ENCODE measurements at places on chromosomes 7 and 10. TPM values are rescaled to one million over a fixed set of nuclear protein-coding genes. Genes with fewer than 3 reads are reported as not detected.

Gene AKR1C4
- not detected for total RNA-seq

Gene MET
- total RNA-seq, result 13.1 TPM

Gene GFRA1
- 5.1 TPM for total RNA-seq

Gene BTBD16
- total RNA-seq, result not detected

Gene EBLN1
- not detected for total RNA-seq

Gene PALD1
- total RNA-seq, result 5.1 TPM

Gene NKX2-3
- total RNA-seq, result not detected

Gene IFIT1B
- total RNA-seq, result not detected

Gene OR2A7
- 0.16 TPM for total RNA-seq

DNA sequence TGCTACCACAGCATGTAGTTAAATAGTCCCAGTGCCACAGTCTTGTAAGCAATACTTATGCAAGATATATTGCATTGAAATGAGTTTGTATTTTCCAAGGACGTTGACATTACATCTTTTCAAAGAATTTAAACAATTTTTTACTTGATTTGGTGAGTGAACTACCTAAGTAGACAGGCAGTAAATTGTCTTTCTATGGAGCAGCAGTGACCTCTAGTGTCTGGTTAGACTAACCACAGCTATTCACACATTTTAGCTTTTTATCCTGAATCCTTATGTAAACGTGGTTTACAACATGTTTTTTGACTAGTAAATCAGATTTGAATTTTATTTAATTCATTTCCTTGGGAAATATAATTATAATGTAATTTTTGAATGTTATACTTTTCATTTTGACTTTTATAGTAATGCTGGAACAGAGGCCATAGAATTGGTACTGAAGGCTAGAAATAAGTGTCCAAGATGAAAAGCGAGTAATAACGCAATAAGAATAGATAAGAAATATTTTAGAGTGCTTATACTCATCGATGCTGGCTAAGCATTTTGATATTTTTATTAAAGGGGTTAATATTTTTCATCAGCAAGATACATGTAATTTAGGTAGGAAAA lies 5.6 kb downstream of the LRRTM3 start:
- H3K27ac ChIP-seq, result no peak overlapping the region
- H3K36me3 ChIP-seq, result no peaks in the 10 kb centered on the region
- no peak overlapping the region for H3K4me3 ChIP-seq

- no peaks in the 10 kb centered on the region for H3K27me3 ChIP-seq
- no peak for DNase-seq
- H3K4me1 ChIP-seq, result no peaks in the 10 kb centered on the region
- H3K27ac ChIP-seq, result no peak overlapping the region
- no peak overlapping the region for H3K4me3 ChIP-seq
- no peaks in the 10 kb centered on the region for H3K36me3 ChIP-seq
Measured at GRCh38 chr7:11633310-11633709, 198.7 kb downstream of the THSD7A start.

- no peak for DNase-seq
- peak overlapping the region; percentile 14 for H3K4me3 ChIP-seq
- peaks cover 10% of the 10 kb centered on the region for H3K4me1 ChIP-seq
- H3K27ac ChIP-seq, result no peak overlapping the region
- no peaks in the 10 kb centered on the region for H3K36me3 ChIP-seq
Measured at GRCh38 chr10:29370097-29371092, 81.5 kb downstream of the LYZL1 start.

GRCh38 chr10:131885391-131886165 lies 15.2 kb upstream of the PPP2R2D start:
- H3K4me1 ChIP-seq, result peaks cover 8% of the 10 kb centered on the region
- H3K27ac ChIP-seq, result no peak overlapping the region
- H3K27me3 ChIP-seq, result peaks cover 36% of the 10 kb centered on the region
- H3K36me3 ChIP-seq, result no peaks in the 10 kb centered on the region
- DNase-seq, result peak; percentile 74
- H3K4me3 ChIP-seq, result no peak overlapping the region

DNA sequence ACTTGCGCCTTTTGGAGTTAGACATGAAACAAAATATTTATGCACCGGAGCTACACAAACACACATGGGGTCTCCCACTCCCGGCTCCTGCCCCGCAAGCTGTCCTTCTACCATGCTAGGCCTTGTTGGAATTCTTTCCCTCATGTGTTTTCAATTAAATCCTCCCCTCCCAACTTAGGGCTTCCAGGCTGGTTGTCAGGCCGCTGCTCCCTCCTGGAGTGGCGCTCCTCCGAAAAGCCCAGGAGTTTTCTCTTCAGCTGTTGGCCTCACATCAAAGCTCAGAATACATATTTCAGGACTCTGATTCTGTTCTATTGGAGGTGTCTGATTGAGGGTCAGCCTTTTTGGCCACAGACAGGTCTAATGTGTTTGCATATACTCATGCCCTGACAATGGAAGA lies 113.3 kb downstream of the FANK1 start:
- H3K4me3 ChIP-seq, result no peak overlapping the region
- DNase-seq, result no peak
- no peak overlapping the region for H3K27ac ChIP-seq
- no peaks in the 10 kb centered on the region for H3K36me3 ChIP-seq
- H3K4me1 ChIP-seq, result no peaks in the 10 kb centered on the region
- H3K27me3 ChIP-seq, result peaks cover 8% of the 10 kb centered on the region

DNA sequence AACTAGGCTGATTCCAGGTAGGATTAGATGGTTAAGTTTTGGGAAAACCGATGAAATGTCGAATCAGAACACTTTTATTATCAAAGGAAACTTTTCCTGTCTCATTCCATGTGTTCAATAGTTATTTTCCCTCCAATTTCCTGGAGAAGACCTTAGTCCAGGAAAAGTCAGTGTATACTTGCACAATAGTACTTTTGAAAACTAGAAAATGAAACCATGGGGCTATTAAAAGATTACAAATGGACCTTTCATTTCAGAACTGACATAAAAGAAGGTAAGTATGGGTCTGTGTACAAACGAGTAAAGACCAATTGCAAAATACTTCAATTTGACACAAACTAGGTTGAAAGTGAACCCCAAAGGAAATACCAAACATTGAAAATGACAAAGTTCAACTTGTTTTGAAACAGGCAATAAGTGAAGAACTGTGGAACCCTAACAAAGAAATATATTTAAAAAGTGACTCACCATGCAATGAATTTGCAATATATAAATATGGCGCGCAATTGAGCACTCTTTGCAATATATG lies 2.1 kb downstream of the AVPI1 start:
- peak overlapping the region; percentile 87 for H3K4me3 ChIP-seq
- peak overlapping the region; percentile 91 for H3K27ac ChIP-seq
- peaks cover 63% of the 10 kb centered on the region for H3K4me1 ChIP-seq
- DNase-seq, result no peak

DNA sequence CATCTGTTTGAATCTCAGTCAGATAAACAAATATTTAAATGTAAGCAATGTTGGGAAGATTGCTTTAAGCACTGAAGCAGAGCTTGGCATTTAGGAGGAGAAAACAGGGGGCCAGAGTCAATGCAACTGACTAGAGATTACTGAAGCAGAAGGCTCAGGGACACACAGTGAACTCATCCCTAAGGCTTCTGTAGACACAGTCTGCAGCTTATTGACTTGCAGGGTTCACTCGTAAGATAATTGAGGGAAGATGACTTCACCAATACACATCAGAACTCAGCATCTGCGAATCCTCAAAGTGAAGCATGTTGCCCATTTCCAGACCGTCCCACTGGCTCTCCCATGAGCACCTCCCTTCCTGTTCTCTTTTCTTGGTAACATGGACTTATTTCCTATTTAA lies 363.4 kb upstream of the PFKP start:
- no peak overlapping the region for H3K27ac ChIP-seq
- H3K27me3 ChIP-seq, result no peaks in the 10 kb centered on the region
- no peak overlapping the region for H3K4me3 ChIP-seq
- H3K36me3 ChIP-seq, result no peaks in the 10 kb centered on the region
- no peaks in the 10 kb centered on the region for H3K4me1 ChIP-seq
- no peak for DNase-seq

- no peaks in the 10 kb centered on the region for H3K36me3 ChIP-seq
- no peak overlapping the region for H3K4me3 ChIP-seq
- DNase-seq, result no peak
- no peaks in the 10 kb centered on the region for H3K27me3 ChIP-seq
- H3K4me1 ChIP-seq, result peaks cover 26% of the 10 kb centered on the region
Measured at GRCh38 chr10:19843487-19843886, 27.3 kb downstream of the PLXDC2 start.

DNA sequence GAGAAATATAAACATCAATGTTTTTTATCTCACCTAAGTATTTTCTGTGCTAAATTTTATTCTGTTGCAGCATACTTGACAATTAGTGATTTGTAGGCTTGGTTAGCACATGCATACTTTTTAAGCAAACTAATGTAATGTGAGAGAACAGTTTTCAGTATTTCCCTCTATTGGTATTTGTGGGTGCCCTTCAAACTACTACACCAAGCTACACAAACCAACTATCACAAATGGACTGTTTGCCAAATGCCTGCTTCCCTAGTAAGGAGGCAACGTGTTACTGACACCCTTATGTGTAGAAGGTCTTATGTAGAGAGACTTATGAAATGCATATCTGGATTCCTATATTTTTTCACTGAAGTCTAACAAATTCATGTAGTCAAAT lies 98.4 kb upstream of the FZD1 start:
- no peaks in the 10 kb centered on the region for H3K36me3 ChIP-seq
- H3K4me1 ChIP-seq, result peaks cover 4% of the 10 kb centered on the region
- no peak for DNase-seq
- no peak overlapping the region for H3K27ac ChIP-seq
- no peaks in the 10 kb centered on the region for H3K27me3 ChIP-seq

DNA sequence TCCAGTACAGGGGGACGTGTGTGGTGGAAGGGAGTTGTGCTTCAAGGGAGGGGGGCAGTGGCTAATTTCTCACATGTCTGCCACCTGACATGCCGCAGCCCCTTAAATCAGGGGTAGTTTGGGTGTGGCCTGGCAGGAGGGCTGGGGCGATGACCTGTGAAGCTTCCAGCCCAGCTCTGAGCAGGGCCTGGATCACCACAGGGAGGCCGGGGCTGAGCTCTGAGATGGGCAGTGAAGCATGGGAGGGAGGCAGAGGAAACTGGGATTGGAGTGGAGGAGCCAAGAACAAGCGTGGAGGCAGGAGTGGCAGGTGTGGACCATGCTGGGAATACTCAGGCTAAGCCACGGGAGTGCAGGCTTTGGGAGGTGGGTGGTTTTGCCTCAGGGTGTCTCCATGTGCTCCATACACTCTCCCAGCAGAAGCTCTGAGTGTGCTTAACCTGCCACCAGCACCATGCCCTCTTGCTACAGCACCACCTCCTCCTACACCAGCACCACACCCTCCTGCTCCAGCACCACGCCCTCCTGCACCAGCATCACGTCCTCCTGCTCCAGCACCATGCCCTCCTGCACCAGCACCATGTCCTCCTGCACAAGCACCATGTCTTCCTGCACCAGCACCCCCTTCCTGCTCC lies 99.3 kb upstream of the SHH start:
- no peak for DNase-seq
- no peak overlapping the region for H3K4me3 ChIP-seq
- peaks cover 19% of the 10 kb centered on the region for H3K27me3 ChIP-seq
- no peaks in the 10 kb centered on the region for H3K4me1 ChIP-seq

DNA sequence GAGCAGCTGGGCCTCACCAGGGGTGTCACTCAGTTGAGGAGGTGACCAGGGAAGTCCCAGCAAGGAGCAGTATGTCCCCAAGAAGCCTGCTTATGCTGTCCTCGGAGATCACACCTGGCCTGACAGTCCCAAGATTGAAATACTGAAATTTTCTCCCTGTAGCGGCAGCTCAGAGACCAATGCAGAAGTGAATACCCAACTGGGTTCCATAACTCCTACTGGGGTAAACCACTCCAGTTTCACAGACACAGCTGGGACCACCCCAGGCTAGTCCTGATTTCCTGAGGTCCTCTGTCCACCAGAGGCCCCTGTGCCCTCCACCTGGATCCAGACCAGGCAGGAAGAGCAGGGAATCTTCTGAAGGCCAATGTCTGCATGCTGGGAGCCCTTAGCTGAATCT lies 298.1 kb downstream of the ZEB1 start:
- DNase-seq, result no peak
- H3K27ac ChIP-seq, result no peak overlapping the region
- no peaks in the 10 kb centered on the region for H3K27me3 ChIP-seq
- no peaks in the 10 kb centered on the region for H3K36me3 ChIP-seq
- peaks cover 38% of the 10 kb centered on the region for H3K4me1 ChIP-seq

- H3K4me1 ChIP-seq, result peaks cover 100% of the 10 kb centered on the region
- no peak overlapping the region for H3K4me3 ChIP-seq
- H3K36me3 ChIP-seq, result peaks cover 67% of the 10 kb centered on the region
- no peak for DNase-seq
Measured at GRCh38 chr10:33323721-33324120, 10.7 kb downstream of the NRP1 start.

DNA sequence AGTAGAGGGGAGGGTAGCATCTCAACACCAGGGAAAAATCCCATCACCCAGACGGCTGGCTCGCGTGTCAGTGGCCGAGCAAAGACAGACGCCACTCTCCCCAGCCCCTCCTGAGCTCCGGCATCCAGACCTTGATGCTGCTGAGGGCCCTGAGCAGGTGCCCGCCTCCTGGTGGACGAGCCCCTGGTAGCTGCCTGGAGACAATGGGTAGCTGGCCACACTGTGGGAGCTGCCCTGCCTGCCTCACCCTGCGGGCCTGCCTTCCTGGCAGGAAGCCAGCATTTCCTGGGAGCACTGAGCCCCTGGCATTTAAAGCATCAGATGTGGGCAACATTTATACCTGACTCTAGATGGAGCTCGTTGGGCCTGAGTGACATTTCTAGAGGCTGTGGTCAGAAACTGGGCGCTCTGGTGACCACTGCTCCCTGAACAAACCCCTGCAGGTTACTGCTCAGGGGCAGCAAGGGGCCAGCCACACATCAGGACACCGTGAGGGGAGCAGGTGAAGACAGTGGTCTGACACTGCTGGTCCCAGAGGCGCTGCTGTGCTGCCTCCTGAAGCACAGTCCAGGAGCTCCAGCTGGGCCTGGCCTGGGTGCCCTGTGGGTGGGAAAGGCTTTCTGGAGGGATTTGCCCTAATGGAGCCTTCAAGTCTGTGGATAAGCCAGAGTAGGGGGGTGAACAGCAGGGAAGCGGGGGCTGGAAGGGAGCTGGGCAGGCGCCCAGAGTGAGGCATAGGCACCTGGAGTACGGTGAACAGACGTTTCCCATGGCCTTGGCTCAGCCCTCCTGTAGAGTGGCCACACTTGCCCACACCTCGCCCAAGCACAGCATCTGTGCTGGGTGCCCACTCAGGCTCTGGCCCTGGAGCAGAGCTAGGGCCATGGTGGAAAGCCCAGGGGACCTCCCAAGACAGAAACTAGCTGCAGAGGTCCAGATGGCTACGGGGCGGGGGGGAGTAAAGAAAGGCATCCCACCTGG lies 138.7 kb downstream of the MAPK8 start:
- peaks cover 6% of the 10 kb centered on the region for H3K4me1 ChIP-seq
- H3K27me3 ChIP-seq, result no peaks in the 10 kb centered on the region
- no peaks in the 10 kb centered on the region for H3K36me3 ChIP-seq
- no peak overlapping the region for H3K4me3 ChIP-seq
- DNase-seq, result no peak

DNA sequence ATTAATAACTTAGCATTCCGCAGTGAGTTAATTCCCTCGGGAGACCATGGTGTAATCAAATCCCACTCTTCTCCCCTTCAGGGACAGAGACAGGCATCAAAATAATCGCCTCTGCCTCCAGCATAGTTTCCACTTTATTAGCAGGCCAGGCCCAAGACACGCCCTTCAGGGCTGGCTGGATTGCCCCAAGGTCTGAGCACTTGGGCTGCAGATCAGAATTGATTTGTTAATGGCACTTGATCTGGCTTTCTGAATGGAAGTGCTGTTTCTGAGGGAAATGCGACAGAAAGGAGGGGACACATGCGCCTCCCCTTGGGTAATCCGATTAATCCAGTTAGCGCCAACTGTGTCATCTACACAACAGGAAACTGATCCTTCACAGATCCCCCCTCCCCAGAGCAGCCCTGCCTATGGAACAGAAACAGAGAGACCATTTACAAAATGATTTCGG lies 15.6 kb downstream of the CHAT start:
- H3K4me1 ChIP-seq, result no peaks in the 10 kb centered on the region
- peaks cover 47% of the 10 kb centered on the region for H3K27me3 ChIP-seq
- H3K36me3 ChIP-seq, result no peaks in the 10 kb centered on the region
- H3K4me3 ChIP-seq, result no peak overlapping the region
- H3K27ac ChIP-seq, result no peak overlapping the region
- no peak for DNase-seq
